ENCODE measurements at places on chromosomes 6 and 20.

DNA sequence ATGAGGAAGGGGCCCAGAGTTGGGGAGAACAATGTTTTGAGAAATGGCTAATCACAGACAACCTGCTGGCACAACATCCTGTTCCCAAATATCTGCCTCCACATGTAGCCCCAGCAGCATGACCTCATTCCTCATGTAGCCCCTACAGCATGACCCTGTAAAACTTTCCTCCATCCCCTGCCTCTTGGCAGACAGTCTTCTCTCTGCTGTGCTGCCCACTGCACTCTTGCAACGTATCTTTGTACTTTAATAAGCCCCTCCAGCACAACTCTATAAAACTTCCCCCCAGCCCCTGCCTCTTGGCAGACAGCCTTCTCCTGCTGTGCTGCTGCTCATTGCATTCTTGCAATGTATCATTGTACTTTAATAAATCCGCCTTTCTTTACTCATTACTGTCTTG, 278.8 kb downstream of the HDGFL1 start:
- no peak for DNase-seq

- no peak for DNase-seq
Measured at GRCh38 chr6:26556263-26557070, 18.3 kb downstream of the HMGN4 start.

GRCh38 chr20:16947479-16947878, 199.3 kb downstream of the OTOR start:
- DNase-seq, result no peak

GRCh38 chr6:81962198-81962597, 209.7 kb upstream of the TENT5A start:
- no peak for DNase-seq

GRCh38 chr6:170371080-170371479, 64.5 kb downstream of the FAM120B start:
- DNase-seq, result no peak

- no peak for DNase-seq
Measured at GRCh38 chr20:41078329-41078728, 49.7 kb downstream of the TOP1 start.

DNA sequence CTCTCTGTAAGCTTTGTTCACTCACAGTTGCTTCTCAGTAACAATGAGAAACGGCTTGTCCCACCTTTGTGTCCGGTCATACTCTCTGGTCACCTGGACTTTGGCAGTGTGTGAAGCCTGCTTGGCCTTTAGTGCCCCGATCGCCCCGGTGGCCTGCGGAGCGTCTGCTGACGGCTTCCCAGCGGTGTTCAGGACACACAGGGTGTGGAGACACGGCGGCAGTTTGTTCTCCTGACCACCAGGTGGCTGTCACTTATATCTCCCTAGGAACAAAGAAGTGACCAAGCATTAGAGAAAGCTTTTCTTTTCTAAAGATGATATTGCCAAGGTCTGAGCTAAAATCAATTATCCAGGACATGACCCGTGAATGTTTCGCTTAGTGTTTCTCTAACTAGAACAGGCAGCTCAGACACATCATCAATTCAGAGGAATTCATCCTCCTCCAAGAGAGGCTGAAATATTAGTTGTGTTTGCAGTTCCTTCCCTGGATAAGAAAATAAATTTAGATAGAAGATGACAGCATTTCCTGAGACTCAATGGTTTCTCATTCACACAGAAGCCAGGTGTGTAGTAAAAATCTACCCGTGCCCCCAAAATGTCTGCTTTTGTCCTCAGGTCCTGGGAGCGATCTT, 167.4 kb upstream of the THBS2 start:
- DNase-seq, result no peak

- no peak for DNase-seq
Measured at GRCh38 chr6:30890646-30891449, 6.5 kb downstream of the DDR1 start.

- DNase-seq, result peak; percentile 28
Measured at GRCh38 chr6:12637960-12638641, 78.5 kb upstream of the PHACTR1 start.
